ENCODE measurements at places on chromosomes 5 and 9. TPM values are rescaled to one million over a fixed set of nuclear protein-coding genes. Genes with fewer than 3 reads are reported as not detected.

Gene HAVCR1
- not detected for total RNA-seq

Gene ABCA1
- total RNA-seq, result 8.5 TPM

GRCh38 chr5:54518146-54518817 lies 723 bp downstream of the SNX18 start:
- no peak overlapping the region for H3K27ac ChIP-seq
- peaks cover 8% of the 10 kb centered on the region for H3K27me3 ChIP-seq
- H3K36me3 ChIP-seq, result no peaks in the 10 kb centered on the region
- peaks cover 10% of the 10 kb centered on the region for H3K4me1 ChIP-seq
- DNase-seq, result no peak

DNA sequence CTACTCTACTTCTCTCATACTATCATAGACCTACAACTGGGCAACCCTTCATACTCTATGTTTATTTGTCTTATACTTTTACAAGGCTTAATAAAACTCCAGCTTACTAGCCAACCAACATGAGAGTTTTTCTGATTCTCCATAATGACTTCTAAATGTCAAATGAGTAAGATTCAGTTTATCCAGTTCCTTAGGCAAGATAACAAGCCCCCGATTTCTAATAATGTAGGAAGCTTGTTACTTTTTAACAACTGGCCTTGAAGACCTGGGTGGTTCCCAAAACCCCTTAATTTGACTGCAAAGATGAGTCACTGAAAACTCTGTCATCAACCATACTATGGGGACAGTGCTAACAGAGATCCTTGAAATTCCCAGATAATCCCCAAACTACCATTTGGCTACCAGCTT lies 294.6 kb upstream of the ACTBL2 start:
- DNase-seq, result no peak
- H3K4me3 ChIP-seq, result no peak overlapping the region
- no peak overlapping the region for H3K27ac ChIP-seq
- H3K4me1 ChIP-seq, result no peaks in the 10 kb centered on the region

DNA sequence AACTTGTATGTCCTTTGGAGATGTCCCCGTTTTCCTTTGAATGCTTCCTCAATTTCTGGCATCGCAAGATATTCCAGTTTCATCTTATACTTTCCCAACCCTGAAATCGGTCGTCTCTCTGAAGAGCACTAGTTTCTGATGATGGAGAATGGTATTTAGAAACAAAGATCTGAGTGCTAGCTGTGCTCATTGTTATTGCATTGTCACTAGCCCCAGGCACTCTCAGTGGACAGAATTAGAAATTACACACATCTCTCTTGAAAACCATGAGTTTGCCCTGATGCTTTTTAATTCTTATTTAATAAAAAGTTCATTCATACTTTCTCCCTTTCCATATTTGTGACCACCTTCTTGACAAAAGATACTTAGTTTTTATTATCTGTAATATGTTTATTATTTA lies 67.7 kb downstream of the C9orf152 start:
- no peak overlapping the region for H3K27ac ChIP-seq
- H3K4me1 ChIP-seq, result no peaks in the 10 kb centered on the region
- H3K27me3 ChIP-seq, result no peaks in the 10 kb centered on the region
- peaks cover 22% of the 10 kb centered on the region for H3K36me3 ChIP-seq
- no peak overlapping the region for H3K4me3 ChIP-seq

Gene PCDHB12
- 2.0 TPM for total RNA-seq

GRCh38 chr5:4191041-4191440 lies 595.4 kb downstream of the IRX1 start:
- H3K36me3 ChIP-seq, result no peaks in the 10 kb centered on the region
- DNase-seq, result no peak
- H3K4me1 ChIP-seq, result peaks cover 7% of the 10 kb centered on the region

Gene STPG3
- total RNA-seq, result not detected

- no peak overlapping the region for H3K27ac ChIP-seq
- H3K4me1 ChIP-seq, result no peaks in the 10 kb centered on the region
- no peaks in the 10 kb centered on the region for H3K27me3 ChIP-seq
- H3K36me3 ChIP-seq, result no peaks in the 10 kb centered on the region
- DNase-seq, result no peak
Observed at GRCh38 chr5:170513856-170514525, 10.2 kb downstream of the KCNIP1 start.

DNA sequence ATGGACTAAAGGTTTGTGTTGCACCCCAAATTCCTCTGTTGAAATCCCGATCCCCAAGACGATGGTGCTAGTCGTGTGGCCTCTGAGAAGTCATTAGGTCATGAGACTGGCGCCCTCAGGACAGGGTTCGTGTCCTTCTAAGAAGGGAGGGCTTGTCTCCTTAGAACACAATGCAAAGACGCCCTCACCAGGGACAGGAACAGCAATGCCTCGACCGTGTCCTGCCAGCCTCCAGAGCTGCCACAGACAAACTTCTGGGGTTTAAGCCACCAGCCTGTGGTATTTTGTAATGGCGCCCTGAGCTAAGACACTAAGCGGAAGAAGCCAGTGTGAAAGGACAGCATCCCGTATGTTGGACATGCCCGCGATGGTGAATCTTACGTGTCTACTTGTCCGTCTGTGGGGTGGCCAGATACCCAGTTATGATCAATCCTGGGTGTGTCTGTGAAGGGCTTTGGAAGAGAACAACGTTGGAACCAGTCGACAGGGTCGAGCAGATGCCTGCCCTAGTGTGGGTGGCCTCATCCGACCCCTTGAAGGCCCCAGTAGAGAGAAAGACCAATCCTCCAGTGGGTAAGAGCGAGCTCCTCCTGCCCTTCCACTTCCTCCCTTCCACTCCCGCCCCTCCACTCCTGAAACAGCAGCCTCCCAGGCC lies 279.2 kb upstream of the IRX2 start:
- H3K27me3 ChIP-seq, result no peaks in the 10 kb centered on the region
- H3K4me3 ChIP-seq, result no peak overlapping the region
- no peaks in the 10 kb centered on the region for H3K36me3 ChIP-seq
- no peak for DNase-seq
- H3K27ac ChIP-seq, result no peak overlapping the region

GRCh38 chr5:56588636-56589480 lies 226.5 kb upstream of the MAP3K1 start:
- no peaks in the 10 kb centered on the region for H3K36me3 ChIP-seq
- H3K4me1 ChIP-seq, result no peaks in the 10 kb centered on the region
- no peak overlapping the region for H3K27ac ChIP-seq
- H3K27me3 ChIP-seq, result no peaks in the 10 kb centered on the region

GRCh38 chr9:6894135-6894534 lies 136.4 kb downstream of the KDM4C start:
- H3K4me3 ChIP-seq, result no peak overlapping the region
- no peaks in the 10 kb centered on the region for H3K4me1 ChIP-seq
- H3K27me3 ChIP-seq, result no peaks in the 10 kb centered on the region

DNA sequence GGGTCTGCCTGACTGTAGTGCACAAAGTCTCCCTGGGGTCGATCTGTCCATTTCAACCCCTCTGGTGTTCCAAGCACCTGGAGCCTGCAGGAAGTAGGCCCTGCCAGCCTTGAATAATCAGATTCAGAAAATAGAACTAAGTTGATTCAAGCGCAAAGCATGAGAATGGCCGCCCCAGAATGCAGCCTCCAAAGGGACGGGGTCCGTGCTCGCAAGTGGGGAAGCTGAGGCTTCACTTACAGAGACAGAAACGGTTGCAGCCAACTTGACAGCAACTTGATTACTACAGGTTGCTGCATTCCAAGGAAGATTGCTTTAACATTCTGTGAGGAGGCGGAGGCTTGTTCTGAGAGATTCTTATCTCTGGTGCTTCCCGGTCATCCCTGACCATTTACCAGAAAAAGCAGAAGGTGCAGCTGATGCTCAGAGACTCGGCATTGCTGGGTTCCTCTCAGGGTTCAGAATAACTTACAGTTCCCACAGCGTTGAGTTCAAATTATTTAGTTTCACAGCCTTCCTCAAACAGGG lies 14.9 kb upstream of the LRRC14B start:
- no peak for DNase-seq
- peaks cover 7% of the 10 kb centered on the region for H3K36me3 ChIP-seq
- no peaks in the 10 kb centered on the region for H3K4me1 ChIP-seq
- H3K4me3 ChIP-seq, result no peak overlapping the region
- H3K27ac ChIP-seq, result no peak overlapping the region
- no peaks in the 10 kb centered on the region for H3K27me3 ChIP-seq

- H3K36me3 ChIP-seq, result no peaks in the 10 kb centered on the region
- no peaks in the 10 kb centered on the region for H3K4me1 ChIP-seq
- no peak overlapping the region for H3K4me3 ChIP-seq
- no peaks in the 10 kb centered on the region for H3K27me3 ChIP-seq
- no peak overlapping the region for H3K27ac ChIP-seq
Observed at GRCh38 chr9:107932601-107933000, 443.0 kb upstream of the KLF4 start.

Gene UQCRQ
- 293 TPM for total RNA-seq

Gene YTHDC2
- 20.1 TPM for total RNA-seq

DNA sequence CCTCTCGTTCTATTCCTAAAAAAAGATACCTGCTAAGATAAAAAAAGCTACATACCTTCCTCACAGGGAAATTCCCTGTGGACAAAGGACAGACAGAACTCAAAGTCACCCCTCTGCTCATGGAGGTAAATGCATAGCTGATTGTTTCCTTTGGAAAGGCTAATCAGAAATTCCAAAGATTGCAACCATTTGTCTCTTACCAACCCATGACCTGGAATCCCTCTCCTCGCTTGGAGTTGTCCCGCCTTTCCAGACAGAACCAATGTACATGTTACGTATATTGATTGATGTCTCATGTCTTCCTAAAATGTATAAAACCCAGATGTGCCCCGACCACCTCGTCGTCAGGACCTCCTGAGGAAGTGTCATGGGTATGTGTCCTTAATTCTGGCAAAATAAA lies 49.2 kb upstream of the LIFR start:
- H3K36me3 ChIP-seq, result no peaks in the 10 kb centered on the region
- no peak overlapping the region for H3K4me3 ChIP-seq
- H3K27ac ChIP-seq, result no peak overlapping the region
- H3K4me1 ChIP-seq, result 0 out of 2 replicates have a peak, but pooled peaks cover 5% of the 10 kb centered on the region
- H3K27me3 ChIP-seq, result no peaks in the 10 kb centered on the region

DNA sequence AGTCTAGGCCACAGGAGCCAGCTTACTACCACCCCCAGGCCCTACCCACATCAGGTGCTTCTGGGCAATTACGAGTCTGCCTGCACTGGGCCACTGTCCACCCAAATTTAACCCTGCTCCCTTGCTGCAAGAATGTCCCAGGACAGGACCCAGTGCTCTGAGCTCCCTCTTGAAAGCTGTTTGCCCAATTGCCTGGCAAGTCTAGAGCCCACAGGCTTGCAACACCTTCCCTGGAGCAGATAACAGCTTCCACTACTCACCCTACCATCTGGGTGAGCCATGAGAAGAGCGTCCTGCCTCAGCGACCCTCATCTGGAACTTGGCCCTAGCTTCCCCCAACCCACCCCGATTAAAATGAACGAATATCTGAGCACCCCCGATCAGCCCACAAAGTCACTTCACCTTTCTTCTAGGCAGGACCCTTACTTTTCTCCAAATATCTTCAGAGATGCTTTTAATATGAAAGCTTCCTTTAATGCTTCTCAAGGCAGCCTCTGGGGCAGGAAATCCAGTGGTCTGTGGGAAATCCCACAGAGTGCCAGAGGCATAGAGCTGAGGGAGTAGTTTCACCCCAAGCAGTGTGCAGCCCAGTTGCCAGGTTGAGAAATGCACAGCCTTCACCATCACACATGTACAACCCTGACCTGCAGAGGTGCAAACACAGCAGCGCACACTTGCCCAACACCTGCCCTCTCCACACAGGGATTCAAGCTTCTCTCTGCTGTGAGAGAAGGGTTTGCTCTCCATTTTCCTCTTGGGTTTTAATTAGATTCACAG lies 10.6 kb downstream of the ACSL6 start:
- DNase-seq, result no peak
- peaks cover 6% of the 10 kb centered on the region for H3K27me3 ChIP-seq
- H3K4me1 ChIP-seq, result peaks cover 6% of the 10 kb centered on the region
- no peaks in the 10 kb centered on the region for H3K36me3 ChIP-seq

All from H1 (cell line).